ENCODE measurements at places on chromosomes 3 and 15. TPM values are rescaled to one million over a fixed set of nuclear protein-coding genes. Genes with fewer than 3 reads are reported as not detected.

- DNase-seq = no peak
Measured at GRCh38 chr15:80739919-80740318, 39.3 kb upstream of the CEMIP start.

DNA sequence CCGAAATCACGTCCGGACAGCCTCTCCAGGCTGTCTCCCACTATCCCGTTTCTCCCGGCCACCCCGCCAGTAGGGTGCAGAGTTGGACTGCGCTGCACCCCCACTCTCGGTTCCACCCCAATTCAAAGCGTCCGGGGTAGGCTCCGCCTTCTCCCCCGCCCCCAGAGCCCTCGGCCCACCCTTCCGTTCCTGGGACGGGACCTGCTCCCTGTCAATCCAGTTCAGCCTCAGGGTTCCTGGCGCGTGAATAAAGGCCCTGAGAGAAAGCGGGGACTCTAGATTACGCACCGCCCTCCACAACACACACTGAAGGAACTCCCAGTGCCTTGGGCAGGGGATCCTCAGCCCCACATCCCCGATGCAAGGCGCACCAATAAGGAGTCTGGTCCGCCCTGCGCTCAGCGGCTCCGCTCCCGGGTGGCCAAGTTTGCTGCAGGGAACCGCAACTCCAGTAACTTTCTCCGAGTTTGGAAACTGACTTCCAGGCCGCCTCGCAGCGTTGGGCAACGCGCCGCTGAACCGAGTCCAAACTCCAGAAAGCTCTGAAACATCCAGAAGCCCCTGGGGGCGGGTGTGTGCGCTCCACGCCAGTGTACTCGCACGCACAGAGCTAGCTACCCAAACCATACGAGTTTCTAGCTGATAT lies 1.9 kb downstream of the ADAMTS9 start:
- DNase-seq = peak; percentile 94

- no peak for DNase-seq
Measured at GRCh38 chr3:9045371-9045770, 82.1 kb upstream of the RAD18 start.

The NOX5 gene
- polyA plus RNA-seq = 0.53 TPM

DNA sequence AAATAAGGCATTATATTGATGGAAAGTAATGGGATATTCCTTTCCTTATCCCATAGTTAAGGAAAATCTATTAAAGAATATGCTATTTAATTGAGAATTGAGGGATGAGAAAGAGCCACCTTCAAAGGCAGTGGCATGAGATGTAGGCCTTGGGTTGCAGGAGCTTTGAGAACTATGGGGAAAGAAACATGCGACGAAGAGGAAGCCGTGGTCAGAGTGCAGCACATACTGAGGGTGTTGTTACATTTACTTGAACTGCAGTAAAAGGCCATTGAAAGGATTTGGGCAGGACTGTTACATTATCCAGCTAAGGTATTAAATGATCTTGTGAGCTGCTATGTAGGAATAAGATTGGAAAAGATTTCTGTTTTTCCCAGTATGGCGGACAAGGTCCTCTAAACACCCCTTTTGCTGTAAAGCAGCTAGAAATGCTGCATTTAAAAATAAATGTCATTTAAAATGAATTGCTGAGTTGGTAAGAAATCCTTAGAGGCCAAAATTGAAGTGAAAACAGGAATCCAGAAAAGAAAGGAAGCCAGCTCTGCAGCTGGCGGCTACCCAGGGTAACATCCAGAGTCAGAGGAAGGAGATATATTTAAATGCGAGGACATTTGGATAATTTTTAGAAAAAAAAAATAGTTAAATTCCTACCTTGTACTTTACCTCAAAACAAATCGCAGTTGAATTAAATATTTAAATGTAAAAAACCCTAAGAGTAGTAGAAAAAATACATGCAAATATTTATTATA lies 61.7 kb downstream of the IL1RAP start:
- no peak for DNase-seq

DNA sequence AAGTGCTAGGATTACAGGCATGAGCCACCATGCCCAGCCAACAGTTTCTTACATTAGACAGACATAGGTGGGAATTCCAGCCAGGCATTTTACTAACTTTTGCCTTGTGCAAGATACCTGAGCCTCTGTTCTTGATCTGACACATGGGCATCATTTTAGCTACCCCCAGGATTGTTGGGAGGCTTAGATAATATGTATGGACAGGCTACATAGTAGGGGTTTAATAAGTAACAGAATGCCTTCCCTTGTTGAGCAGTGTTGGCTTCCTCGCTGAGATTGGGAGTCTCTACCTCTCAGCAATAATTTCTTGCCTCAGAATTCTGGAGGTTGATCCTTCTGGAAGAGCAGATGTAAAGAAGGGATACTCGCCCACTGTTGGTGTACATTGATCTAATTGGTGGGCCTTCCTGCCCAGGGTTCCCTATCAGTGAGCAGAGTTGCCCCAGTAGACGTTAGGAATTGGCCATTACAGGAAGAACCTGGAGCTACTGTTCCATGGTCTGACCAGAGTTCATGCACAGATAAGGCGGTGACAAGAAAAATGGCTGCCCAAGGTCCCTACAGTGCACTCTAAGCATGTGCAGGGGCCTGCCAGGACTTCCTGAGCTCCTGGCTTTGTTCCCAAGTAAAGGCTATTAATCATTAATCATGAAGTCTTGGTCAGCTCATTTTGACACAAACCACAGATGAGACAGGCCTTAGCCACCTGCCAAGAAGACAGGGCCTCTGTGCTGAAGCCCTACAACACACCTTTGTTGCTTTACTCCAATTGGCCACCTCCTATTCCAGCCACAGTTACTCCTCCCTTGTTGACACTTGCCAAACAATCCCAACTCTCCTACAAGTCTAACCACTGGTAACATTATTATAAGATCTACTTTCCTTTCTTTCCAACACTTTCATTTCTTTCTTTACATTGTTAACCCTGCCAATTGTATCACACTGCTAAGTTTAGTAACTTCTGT lies 5.0 kb upstream of the IL17RE start:
- peak; percentile 43 for DNase-seq

The TMCO5A gene
- polyA plus RNA-seq = not detected

The TRA2B gene
- 304 TPM for polyA plus RNA-seq

DNA sequence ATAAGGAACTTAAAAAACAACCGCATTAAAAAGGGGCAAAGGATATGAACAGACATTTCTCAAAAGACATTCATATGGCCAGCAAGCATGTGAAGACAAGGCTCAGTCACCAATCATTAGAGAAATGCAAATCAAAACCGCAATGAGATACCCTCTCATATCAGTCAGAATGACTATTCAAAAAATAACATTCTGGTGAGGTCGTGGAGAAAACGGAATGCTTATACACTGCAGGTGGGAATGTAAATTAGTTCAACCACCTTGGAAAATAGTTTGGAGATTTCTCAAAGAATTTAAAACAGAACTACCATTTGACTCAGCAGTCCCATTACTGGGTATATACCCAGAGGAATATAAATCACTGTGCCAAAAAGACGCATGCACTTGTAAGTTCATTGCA lies 496.6 kb upstream of the SGO1 start:
- DNase-seq = no peak

- DNase-seq = no peak
Measured at GRCh38 chr15:29873947-29874411, 51.7 kb upstream of the TJP1 start.

The PLS1 gene
- polyA plus RNA-seq = 33.6 TPM

DNA sequence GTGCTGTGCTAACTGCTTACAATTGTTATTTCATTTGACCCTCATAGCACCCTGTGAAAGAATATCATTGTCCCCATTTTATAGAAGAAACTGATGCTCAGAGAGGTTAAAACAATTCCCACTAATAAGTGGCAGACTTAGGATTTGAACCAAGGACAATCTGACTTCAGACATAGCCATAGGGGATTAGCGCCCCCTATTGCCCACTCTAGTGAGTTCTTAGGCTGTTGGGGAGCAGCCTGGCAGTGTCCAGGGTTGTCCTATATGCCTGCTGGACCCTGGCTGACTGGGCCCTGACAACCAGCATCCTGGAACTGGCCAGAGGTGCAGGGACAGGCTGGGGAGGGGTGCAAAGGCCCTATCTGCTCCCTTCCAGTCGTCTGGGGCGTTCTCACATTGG lies 15.4 kb downstream of the DPH3 start:
- DNase-seq = no peak

- no peak for DNase-seq
Measured at GRCh38 chr3:24220859-24221657, 273.6 kb downstream of the THRB start.

DNA sequence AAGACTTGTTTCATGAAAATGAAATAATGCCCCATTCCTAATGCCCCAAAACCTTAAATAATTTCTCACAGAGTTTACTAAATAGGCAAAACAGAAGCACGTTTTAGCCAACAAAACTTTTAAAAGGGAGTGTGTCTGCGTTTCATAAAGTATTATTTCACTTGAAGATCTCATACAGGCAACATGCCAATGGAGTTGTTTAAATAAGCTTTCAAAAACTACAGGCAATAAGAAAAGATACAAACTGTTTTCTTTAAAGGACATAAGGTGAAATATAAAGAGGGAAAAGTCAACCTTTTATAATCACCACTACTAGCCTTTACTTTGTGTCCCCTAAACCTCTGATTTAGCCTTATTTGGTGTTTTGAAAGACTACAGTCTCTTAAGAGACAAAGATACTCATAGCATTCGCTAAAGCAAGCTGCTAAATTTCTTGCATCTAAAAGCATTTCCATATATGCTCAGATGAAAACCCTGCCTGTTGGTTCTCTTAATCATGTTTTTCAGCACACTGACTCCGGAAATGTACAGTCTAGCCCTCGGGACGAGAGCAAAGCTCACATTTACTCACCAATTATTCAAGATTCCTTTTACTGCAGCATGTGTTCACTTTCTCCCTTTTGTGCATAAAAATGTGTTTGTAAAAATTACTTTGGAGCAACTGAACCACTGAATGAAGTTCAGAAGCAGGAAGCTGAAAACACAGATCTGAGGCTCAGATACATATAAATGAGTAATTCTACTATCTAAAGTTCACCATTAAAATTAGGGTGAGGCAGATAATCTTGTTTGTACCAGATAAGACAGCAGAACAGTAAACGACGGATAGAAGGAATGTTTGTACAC lies 119.0 kb downstream of the GOLIM4 start:
- DNase-seq = no peak

DNA sequence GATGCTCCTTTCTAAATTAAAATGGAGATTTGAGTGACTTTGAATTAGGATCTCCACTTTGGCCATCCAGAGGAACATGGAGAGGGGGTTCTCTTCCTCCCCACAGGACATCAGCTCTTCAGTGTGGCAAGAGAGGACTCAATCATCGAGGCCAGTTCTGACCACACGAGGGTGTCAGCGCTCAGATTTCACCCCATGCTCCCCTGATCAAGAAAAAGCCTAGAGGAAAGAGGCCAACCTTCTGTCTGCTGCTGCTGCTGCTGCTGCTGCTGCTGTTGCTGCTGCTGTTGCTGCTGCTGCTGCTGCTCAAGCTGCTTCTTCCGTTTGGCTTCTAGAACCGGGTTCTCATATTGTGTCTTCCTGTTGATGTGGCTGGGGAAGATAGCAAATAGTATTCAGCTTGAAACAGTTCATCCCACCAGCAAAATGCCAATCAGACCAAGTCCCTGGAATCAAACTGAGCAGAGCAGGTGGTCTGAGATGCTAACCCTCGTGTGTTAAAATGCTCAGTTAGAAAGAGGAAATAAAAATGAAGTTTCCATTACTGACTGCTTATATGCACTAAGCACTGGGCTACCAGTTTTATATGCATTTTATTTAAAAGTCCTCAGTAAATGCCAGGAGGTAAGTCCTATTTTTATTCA lies 599.0 kb downstream of the MAGI1 start:
- peak; percentile 58 for DNase-seq

- DNase-seq = no peak
Measured at GRCh38 chr15:95290176-95290974, 1040.1 kb upstream of the NR2F2 start.

The TMEM207 gene
- 15.9 TPM for polyA plus RNA-seq

- DNase-seq = peak; percentile 52
Measured at GRCh38 chr15:99100245-99101173, 4.4 kb upstream of the SYNM start.

DNA sequence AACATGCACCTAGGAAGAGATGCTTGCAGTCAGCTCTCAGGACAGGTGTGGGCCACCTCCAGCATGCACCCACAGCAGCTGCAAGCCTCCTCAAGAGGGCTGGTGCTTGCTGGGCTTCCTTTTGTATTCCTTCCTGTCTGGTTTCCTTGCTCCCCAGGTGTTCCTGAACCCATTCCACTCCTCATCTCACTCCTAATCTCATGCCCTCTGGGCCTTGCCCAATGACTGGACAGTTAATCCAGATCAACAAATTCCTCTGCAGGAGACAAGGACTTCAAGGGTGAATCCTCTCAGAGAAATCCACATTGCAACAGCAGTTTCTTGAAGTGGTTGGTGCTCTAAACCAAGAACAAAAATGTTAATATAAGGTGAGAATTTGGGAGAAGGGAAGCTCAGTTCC lies 30.7 kb downstream of the RASGRP1 start:
- DNase-seq = no peak

DNA sequence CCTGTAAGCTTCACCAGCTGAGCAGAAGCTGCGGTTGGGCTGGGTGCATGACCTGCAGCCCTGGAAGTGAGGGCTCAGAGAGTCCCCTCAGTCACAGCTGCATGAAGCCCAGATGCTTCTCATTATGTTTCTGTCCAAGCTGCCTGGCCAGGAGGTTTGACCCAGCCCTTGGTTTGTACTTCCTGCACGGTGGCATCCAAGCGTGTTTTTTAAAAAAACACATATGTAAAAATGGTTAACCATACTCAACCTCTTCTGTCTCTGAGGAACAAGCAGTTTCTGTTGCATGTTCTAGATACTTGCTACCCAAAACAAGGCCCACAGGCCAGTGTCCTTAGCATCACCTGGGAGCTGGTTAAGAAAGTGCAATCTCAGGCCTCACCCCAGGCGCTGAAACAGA lies 76.0 kb upstream of the ATP10A start:
- no peak for DNase-seq

The RBPMS2 gene
- polyA plus RNA-seq = 12.9 TPM

GRCh38 chr3:189038773-189039745 lies 132.7 kb upstream of the TPRG1 start:
- no peak for DNase-seq

The NR2F2 gene
- polyA plus RNA-seq = 350 TPM

GRCh38 chr3:11375333-11376088 lies 103.3 kb downstream of the ATG7 start:
- DNase-seq = no peak

DNA sequence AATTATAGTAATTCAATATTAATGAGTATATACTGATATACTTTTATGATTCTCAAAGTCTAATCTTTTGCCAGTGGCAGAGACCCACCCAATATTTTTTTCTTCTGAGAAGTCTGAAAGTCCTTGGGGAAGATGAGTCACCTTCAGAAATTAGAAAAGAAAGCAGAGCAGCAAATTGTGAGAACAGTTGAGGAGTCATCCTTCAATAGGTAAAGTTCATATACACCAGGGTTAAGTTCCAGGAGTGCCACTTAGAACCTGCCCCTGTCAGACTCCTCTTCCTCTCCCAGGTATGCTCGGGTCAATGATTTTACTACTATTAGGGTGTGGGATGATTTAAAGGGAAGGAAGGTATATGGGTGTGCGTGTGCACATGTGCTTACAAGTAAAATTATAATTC lies 7.1 kb downstream of the CLRN1 start:
- no peak for DNase-seq

The PRRT3 gene
- 4.5 TPM for polyA plus RNA-seq

Data from right renal pelvis (tissue), 4 donors.